ENCODE measurements at places on chromosomes 6 and 20. TPM values are rescaled to one million over a fixed set of nuclear protein-coding genes. Genes with fewer than 3 reads are reported as not detected.

Gene NCOA6
- total RNA-seq = 17.4 TPM

Gene ZKSCAN8
- total RNA-seq = 2.7 TPM

Gene TCF15
- total RNA-seq = not detected

Gene BPIFA1
- not detected for total RNA-seq

Gene HTR1E
- not detected for total RNA-seq

Gene MUC21
- total RNA-seq = not detected

Gene MEI4
- total RNA-seq = not detected

Gene TSBP1
- total RNA-seq = not detected

Gene PLCB4
- total RNA-seq = 16.3 TPM

Gene FITM2
- 8.7 TPM for total RNA-seq

Gene LY6G6D
- not detected for total RNA-seq

Gene FOXC1
- 4.6 TPM for total RNA-seq

Gene GJA10
- not detected for total RNA-seq

Gene EFCAB8
- total RNA-seq = not detected
